ENCODE measurements at places on chromosomes 1 and 21. TPM values are rescaled to one million over a fixed set of nuclear protein-coding genes. Genes with fewer than 3 reads are reported as not detected.
A peak's percentile ranks its signal among the peaks of the same experiment; 100 is the strongest.

- DNase-seq, result peak; percentile 96
Observed at GRCh38 chr1:59015708-59016107, 231.9 kb upstream of the JUN start.

DNA sequence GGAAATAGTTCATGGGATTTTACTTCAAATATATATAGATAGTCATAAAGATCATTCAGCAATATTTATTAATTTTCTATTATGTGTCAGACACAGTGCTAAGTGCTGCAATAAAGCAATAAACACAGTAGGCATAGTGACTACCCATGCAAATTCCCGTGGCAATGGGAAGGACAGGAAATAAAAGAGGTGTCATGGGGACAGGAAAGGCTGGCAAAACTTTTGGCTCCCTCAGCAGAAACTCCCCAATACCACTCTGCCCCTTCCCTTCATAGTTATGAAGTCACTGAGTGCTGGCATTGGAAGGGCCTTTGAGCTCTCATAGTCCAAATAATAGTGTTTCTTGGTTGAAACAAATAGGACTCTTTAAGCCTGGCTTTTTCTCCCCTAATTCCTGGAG lies 104.4 kb upstream of the DPT start:
- DNase-seq, result no peak

DNA sequence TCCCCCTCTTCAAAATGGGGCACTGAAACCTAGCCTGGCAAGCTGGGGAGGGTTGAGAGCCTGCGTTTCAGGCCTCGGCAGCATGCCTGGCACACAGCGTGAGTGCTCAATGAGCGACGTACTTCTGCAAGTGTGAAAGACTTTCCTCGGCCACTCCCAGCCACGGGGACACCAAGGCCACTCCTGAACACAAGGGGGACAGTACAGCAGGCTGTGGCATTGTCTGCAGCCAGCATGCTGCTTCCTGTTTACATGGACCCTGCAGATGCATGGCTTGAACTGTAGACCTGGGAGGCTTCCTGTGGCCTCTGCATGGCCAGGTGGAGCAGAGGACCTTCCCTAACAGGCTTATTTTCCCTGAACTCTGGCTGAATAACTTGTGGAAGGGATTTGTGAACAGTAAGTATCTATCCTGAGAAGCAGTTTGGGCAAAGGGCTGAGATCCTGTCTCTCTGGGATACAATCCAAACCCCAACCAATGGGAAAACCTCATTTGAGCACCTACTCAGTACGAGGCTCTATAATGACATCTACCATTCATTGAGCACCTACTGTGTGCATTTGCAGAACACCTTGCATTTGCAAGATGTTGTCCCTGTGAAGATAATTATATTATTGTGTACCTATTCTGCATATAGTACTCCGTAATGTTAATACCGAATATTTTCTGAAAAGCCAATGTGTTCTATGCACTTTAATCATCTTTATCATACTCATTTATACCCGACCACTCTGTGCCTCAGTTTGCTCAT lies 9.9 kb upstream of the HSPG2 start:
- DNase-seq, result no peak

GRCh38 chr1:58107943-58108342 lies 438.6 kb downstream of the OMA1 start:
- DNase-seq, result no peak

GRCh38 chr21:43935711-43936110 lies 70.7 kb downstream of the AGPAT3 start:
- no peak for DNase-seq

DNA sequence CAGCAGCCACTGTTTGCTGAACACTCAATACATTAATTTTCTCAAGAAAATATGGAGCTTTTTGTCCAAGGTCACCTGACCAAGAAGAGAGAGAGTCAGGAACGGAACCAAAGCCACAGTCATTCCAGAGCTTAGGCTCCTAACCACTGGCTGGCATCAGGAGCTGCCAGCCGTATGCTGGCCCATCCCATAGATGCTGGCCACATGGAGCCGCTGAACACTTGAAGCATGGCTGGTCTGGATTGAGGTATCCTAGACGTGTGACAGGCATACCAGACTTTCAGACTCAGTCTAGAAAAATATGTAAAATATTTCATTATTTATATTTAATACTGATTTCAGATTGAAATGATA lies 458.7 kb downstream of the MATN1 start:
- DNase-seq, result no peak

GRCh38 chr1:154075746-154076145 lies 79.1 kb downstream of the NUP210L start:
- DNase-seq, result no peak

- DNase-seq, result no peak
Observed at GRCh38 chr1:94621802-94622201, 80.2 kb upstream of the F3 start.

DNA sequence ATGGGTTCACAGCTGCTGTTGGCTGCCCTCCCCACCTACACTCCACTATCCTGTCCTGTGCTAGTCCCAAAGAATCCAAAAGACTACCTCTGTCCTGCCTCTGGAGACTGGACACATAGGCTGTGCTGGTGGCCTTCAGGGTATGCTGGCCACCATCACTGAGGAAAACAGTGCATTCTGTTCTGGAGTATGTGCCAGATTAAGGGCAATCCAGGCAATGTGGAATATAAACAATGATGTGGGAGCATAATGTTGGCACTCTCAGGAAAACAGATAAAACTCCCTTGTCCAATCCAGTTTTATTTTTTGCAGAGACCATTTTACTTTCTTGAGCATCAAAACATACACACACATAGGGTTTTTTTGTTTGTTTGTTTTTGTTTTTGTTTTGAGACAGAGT lies 94.3 kb downstream of the GLUL start:
- DNase-seq, result no peak

GRCh38 chr1:19483691-19484090 lies 1.6 kb downstream of the CAPZB start:
- DNase-seq, result no peak

DNA sequence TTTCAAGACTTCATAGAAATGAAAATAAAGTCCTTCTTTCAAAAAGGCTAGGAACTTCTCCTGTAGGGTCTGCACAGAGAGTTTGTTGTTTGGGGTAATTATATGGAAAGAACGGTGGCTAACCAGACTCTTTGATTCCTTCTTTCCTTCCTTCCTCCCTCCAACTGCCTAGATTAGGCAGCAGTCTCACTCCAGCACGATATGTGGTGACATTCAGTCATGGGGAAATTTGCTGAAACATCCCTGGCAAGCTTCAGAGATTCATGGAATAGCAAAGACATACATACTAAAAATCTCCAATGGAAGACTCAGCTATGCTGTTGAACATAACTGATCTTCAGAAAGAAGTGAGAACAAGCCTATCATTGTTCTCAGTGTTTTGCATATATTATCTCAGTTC lies 4.3 kb downstream of the NTMT2 start:
- DNase-seq, result no peak

DNA sequence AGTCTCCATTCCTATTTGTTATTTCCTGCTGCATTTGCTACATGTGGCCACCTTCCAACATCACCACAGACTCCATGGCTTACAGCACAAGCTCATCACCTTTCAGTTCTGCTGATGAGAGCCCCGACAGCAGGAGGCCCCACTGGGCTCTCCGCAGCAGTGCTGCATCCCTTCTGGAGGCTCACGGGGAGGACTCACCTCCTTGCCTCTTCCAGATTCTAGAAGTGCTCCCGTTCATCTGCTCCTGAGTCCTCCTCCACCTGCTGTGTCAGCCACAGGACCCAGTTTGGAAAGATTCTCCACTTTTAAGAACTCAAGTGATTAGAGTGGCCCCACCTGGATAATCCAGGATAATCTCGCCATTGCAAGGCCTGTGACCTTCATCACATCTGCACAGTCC lies 167.6 kb downstream of the PCBP3 start:
- DNase-seq, result no peak

GRCh38 chr1:56877973-56878372 lies 23.4 kb downstream of the C8A start:
- no peak for DNase-seq

GRCh38 chr1:202697038-202697437 lies 13.2 kb downstream of the SYT2 start:
- no peak for DNase-seq

Gene SRRM1
- total RNA-seq, result 20.6 TPM

Gene RNU1-4
- 2,323 TPM for total RNA-seq

Gene FAM151A
- total RNA-seq, result not detected

Gene BACE2
- 64.8 TPM for total RNA-seq

Gene FUCA1
- total RNA-seq, result 21.1 TPM

Gene COL11A1
- total RNA-seq, result under 0.01 TPM

Gene LCE3E
- not detected for total RNA-seq

Gene ADORA1
- total RNA-seq, result not detected

Gene AK5
- not detected for total RNA-seq

Gene PDPN
- total RNA-seq, result 3.2 TPM

Gene ADCY10
- 0.26 TPM for total RNA-seq

Gene APH1A
- total RNA-seq, result 170 TPM

Gene SPRR2F
- not detected for total RNA-seq

Data from bronchial epithelial cell (primary cell).